GM23338 (cell line): ENCODE measurements at places on chromosomes 1 and 21. TPM values are rescaled to one million over a fixed set of nuclear protein-coding genes. Genes with fewer than 3 reads are reported as not detected.

GRCh38 chr21:43593078-43593477, 66.2 kb downstream of the HSF2BP start:
- DNase-seq: no peak

GRCh38 chr21:38599381-38599975, 101.2 kb upstream of the ERG start:
- DNase-seq: no peak

GRCh38 chr1:236425031-236425663, 31.1 kb downstream of the EDARADD start:
- peak; percentile 30 for DNase-seq

DNA sequence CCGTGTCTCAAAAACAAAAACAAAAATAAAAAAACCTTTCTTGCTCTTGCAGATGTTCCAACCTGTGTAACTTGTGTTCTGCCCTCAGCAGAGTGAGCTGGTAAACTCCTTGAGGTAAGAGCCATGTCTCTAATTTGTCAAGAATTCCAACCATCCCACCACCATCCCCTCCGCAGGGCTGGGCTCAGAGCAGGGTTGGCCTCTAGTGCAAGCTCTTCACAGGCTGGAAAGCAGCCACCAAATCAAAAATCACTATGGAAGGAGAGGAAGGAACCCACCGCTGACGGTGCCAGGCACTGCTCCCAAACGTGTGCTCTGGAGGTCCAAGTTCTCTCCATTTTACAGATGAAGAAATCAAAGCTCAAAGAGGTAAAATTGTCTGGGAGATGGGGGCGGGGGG, 9.4 kb downstream of the PLEKHA6 start:
- DNase-seq: no peak

- no peak for DNase-seq
These were observed 4.9 kb downstream of the CACHD1 start for GRCh38 chr1:64474665-64475439.

LRRC38 gene
- total RNA-seq: 0.17 TPM in 1 of 2 replicates, not detected in the other

SCP2 gene
- 59.8 and 66.3 TPM in 2 replicates for total RNA-seq

DNA sequence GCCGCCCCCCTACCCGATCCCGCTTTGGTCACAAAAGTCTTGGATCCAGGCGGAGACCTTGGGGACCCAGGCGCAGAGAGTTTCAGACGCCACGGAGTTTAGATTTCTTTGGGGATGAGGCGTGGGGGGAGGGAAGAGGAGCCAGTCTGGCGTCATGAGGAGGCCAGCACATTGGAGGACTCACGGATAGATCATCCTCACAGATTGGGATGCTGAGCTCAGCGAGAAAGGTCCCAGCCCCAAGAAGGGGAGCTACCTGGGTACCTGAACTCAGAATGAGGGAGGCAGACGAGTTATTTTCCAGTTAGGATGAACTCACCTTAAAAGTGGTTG, 393 bp downstream of the ELAPOR1 start:
- peak; percentile 55 for DNase-seq

DNA sequence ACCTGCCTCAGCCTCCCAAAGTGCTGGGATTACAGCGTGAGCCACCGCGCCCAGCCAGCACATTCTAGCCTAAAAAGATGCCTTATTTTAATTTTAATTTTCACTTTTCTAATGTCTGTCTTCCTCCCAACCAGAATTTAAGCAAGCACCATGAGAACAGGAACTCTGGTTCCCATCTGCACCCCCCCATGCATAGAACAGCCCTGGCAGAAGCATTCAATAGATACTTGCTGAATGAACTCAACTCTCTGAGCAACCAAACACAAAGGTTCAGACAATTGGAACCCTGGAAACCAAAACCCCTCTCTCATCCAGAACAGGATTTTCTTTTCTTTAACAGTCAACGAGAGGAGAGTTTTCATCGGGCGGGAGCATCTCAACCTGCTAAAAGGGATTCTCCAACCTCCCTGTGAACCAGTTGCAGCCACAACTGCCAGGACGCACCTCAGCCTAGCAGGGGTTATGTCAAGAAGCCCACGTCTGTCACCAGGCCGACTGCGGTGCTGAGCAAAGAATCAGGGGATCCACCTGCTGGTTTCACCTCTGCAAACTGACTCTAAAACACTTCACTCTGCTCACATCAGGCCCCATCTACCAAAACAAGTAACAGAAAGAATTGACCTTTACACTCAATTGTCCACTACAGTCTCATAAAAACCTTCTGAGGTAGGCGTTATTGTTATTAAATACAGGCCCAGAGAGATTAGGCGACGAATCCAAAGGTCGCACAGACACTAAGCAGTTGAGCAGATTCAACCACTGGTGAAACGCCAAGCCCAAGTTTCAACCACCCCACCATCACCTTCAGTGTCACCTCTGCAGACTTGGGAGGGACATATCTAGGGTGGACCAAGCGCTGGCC, 1.7 kb downstream of the KIAA2013 start:
- no peak for DNase-seq

GRCh38 chr1:206459703-206460102, 10.6 kb upstream of the IKBKE start:
- no peak for DNase-seq

GRCh38 chr1:11877074-11877473, 18.3 kb upstream of the NPPB start:
- DNase-seq: no peak

DNA sequence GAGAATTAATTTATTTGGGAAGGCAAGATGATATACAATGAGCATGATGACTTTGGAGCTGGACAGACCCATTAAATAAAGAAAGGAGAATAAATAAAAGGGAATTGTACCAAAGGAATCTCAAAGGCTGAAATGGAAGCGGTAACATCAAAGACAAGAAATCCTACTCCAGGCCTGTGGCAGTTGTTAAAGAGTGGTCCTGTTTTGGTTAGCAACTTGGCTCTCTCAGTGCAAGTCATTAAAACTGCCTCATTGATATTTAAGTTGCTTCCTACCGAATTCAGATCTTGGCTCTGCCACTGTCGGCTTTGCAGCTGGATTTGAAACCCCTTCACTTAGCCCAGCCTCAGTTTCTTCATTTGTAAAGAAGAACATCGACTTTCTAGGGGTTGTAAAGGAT, 10.1 kb downstream of the TGFB2 start:
- DNase-seq: no peak

DNA sequence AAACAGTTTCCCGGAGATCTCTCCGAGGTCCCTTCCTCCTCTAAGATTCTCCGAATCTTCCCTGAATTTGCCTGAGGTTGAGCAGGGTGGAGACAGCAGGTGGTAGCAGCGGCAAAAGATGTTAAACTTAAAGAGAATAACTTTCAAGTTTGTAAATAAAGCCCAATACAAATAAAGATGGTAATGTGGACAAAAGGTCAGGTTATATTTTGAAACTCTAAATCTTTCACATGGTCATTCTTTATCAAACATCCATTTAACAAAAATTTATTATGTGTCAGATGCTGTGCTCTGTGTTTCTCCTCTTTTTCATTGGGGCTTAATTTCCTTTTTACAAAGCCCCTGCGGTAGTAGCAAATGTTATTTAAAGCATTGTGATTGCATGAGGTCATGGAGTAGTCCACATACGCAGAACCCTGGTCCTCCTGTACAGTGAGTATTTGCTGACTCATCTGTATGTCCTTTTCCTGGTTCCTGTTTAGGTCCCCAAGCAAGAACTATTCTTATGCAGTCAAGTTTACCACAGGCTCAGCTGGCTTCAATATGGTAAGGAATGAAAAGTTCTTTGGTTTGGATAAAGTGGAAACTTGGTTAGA, 119.2 kb downstream of the ITSN1 start:
- DNase-seq: no peak

- DNase-seq: peak; percentile 97
These were observed 172.6 kb downstream of the APP start for GRCh38 chr21:25997788-25998611.

SHISAL2A gene
- total RNA-seq: 0.10 TPM in 1 of 2 replicates, not detected in the other

- peak; percentile 55 for DNase-seq
These were observed 79.5 kb downstream of the JAK1 start for GRCh38 chr1:64886877-64887276.

- DNase-seq: no peak
These were observed 24.9 kb downstream of the NID1 start for GRCh38 chr1:236039740-236040685.

TMEM240 gene
- total RNA-seq: 0.74 and 5.1 TPM in 2 replicates

CYP4Z1 gene
- total RNA-seq: not detected in 2 replicates

DNA sequence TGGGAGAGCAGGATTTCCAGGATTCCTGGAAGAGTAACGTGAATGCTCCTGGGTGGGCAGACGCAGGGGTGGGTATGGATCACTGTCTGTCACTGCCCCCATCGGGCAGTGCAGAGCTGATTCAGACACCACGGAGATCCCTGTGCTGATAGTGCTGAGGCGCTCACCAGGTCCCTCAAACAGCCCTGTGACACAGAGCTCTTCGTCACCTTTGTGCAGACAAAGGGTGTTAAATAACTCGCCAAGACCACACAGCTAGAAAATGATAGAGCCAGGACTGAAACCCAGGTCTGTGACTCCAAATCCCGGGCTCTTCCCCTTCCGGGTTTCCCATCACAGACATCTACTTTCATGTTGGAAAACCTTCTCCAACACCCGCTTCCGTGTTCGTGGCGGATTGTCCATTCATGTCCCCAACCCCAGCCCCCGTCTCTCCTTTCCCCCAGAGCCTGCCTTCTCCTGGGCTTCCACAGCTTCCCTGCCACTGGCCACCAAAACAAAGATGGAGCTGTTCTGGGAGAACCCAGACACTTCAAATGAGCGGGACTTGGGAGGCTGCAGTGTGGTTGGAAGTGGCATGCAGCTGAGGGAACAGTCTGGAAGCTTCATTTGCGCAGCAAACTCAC, 2.6 kb downstream of the EFHD2 start:
- DNase-seq: no peak

GRCh38 chr1:229035054-229035747, 235.7 kb upstream of the RAB4A start:
- no peak for DNase-seq

- DNase-seq: no peak
These were observed 29.6 kb downstream of the KCNN3 start for GRCh38 chr1:154840269-154841176.

LRRC3 gene
- 4.4 and 6.8 TPM in 2 replicates for total RNA-seq

DNA sequence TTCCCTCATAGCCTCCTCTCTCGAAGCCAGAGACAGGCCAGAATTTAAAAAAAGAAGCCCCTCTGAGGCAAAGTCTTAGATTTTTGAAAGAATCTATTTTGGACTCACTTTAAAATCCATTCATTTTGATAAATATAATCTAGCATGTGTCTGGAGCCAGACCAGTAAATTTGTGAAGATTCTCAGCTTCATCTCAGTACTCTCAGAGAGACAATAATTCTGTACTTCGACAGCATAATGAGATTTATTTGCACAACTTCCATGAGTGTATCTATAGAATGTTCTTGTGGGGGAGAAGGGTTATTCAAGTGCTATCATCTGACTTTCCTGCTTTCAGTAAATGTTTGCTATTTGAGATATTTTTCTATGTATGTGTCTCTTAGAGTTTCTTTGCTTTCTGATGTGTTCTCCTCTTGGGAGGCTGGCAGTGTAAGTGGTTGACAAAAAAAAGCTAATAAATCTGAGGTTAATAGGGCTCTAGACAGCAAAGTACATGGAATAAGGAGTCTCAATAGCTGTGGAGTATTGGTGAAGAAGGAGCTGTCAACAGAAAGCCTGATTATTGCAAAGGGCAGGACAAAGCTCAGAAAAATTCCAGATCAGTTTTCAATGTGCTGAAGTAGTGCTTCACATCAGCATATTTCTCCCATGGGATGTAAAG, 223.0 kb downstream of the PTBP2 start:
- DNase-seq: no peak

GRCh38 chr1:93848350-93848883, 30.6 kb downstream of the DNTTIP2 start:
- DNase-seq: no peak

SPATA21 gene
- 2.6 TPM in 1 of 2 replicates, not detected in the other for total RNA-seq

DNA sequence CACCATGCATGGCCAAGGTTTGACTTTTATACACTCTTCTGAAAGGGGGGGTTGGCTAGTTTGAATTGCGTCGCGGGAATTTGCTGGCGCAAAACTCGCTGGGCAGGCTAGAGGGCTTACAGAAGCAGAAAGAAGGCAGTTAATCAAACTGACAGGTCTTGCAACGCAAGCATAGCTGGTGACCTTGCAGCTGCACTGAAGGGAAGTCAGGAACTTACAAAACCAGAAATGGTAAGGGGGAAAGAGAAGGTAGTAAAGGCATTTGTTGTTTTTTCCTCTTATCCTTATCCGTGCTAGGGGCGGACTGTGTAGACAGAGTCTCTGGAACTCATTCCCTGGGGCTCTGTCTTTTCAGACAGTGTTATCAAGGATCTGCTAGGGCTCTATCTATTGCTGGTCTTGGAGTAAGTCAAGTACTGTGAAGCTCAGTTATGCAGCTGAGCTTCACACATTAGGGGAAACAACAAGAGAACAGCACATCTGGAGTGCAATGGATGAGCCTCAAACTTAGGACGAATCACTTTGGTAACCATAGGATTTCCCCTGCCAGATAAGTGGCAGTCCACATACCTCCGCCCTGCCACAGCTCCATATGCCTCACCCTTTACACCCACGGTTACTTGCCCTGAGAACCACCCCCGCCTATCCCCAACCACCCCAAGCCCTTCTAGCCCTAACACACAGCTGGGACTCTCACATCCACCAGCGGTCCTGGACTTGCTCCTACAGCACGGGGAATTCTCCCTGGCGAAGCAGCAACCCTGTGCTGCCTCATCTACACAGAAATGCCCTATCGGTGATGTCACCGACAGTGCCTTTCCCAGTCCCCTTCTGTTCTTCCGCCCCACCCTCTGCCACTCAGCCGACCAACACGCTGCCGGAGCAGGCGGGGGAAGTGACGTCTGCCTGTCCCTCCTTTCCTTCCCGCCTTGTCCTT, 251.4 kb downstream of the FAM72C start:
- peak; percentile 74 for DNase-seq

GRCh38 chr1:12142891-12143630, 23.7 kb upstream of the TNFRSF1B start:
- no peak for DNase-seq

C1orf141 gene
- not detected in 2 replicates for total RNA-seq

GRCh38 chr1:206435445-206435844, 34.8 kb upstream of the IKBKE start:
- no peak for DNase-seq

GRCh38 chr21:22795644-22796043, 1797.4 kb downstream of the NCAM2 start:
- no peak for DNase-seq

GRCh38 chr1:245614476-245614875, 459.7 kb downstream of the KIF26B start:
- DNase-seq: no peak

C1orf74 gene
- total RNA-seq: 3.9 and 4.6 TPM in 2 replicates

TFF2 gene
- not detected in 2 replicates for total RNA-seq

HAX1 gene
- total RNA-seq: 72.0 and 73.2 TPM in 2 replicates

GRCh38 chr1:88773540-88774150, 89.6 kb downstream of the PKN2 start:
- DNase-seq: peak; percentile 31
